ENCODE measurements at places on chromosomes 6 and 20.
A peak's percentile ranks its signal among the peaks of the same experiment; 100 is the strongest.

- DNase-seq, result peak; percentile 43
These were observed 42.6 kb downstream of the BMP7 start for GRCh38 chr20:57223648-57224489.

DNA sequence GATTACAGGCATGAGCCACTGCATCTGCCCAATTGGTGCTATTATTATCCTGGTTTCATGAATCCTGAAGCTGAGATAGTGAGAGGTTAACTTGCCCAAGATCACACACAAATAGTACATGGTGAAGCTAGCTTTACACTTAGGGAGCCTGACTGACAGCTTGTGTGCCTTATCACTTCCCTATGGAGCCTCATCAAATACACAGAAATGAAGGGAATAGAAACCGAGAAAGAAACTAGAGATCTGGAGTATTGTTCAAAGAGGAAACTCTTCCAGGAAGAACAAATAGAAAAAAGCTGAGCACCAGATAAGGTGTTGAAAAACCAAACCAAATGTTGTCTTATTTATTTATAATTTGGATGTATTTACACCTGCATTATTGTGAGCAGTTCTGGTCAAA lies 155.0 kb upstream of the CITED2 start:
- DNase-seq, result no peak

- no peak for DNase-seq
These were observed 2.5 kb downstream of the ZBTB46 start for GRCh38 chr20:63828545-63828944.

DNA sequence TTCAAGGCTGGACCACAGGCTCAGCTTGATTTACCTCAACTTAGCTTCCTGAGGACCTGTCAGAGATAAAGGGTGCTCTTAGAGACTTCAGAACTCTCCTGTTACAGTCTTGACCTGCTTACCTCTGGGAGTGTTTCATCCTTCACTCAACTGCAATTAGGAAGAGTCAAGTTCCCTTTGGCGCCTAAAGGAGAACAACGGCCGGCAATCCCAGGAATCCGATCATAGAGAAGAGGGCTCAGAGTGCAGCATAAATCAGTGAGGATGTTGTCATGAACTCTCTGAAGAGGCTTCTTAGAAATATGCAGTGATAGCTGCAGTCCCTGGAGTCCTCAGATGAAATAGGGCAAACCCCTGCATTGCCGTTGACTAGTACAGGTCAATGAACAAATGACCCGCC lies 36.4 kb downstream of the LYRM2 start:
- no peak for DNase-seq

DNA sequence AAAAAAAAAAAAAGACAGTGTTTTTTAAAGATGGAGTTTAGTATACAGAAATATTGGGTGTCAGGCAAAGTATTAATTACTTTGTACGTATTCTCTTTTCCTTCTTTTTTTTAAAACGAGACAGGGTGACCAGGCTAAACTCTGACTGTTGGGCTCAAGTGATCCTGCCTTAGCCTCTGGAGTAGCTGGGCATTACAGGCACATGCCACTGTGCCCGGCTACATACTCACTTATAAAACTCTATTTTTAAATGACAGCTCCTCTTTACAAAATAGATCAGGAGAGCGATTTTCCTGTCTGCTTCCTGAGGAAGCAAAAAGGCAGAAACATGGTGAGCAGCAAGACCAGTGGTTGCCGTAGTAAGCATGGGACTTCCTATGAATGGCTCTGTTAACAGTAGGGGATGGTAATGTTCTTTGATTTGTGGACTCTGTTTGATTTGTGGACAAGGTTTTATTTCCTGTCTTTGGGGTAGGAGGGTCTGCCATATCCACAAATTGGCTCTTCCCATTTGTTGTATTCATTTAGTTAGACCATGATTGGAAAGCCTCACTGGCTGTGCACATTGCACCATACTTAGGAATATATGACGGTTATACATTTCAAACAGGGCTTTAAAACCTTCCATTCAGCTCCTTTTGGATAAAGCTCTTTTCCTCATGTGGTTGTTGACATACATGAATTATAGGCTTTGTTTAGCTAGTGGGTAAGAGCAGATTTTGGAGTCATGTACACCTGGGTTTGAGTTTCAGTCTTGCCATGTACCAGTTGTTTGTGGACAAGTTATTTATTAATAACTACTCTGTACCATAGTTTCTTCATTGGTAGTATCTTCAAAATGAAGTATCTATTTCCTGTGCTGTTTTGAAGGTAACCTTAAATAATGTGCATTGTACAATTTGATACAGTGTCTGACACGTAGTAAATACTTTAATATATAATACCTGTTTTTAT lies 45.1 kb downstream of the PTPRA start:
- no peak for DNase-seq

GRCh38 chr6:85494547-85495536 lies 45.0 kb downstream of the NT5E start:
- peak; percentile 52 for DNase-seq

GRCh38 chr6:1584996-1585668 lies 24.6 kb upstream of the FOXC1 start:
- no peak for DNase-seq

GRCh38 chr20:15862178-15862577 lies 711.1 kb downstream of the KIF16B start:
- no peak for DNase-seq

GRCh38 chr20:57476641-57477461 lies 48.1 kb downstream of the CTCFL start:
- no peak for DNase-seq

GRCh38 chr6:28303570-28303969 lies 22.2 kb downstream of the PGBD1 start:
- no peak for DNase-seq

GRCh38 chr20:5886788-5887187 lies 63.5 kb downstream of the TRMT6 start:
- peak; percentile 11 for DNase-seq

DNA sequence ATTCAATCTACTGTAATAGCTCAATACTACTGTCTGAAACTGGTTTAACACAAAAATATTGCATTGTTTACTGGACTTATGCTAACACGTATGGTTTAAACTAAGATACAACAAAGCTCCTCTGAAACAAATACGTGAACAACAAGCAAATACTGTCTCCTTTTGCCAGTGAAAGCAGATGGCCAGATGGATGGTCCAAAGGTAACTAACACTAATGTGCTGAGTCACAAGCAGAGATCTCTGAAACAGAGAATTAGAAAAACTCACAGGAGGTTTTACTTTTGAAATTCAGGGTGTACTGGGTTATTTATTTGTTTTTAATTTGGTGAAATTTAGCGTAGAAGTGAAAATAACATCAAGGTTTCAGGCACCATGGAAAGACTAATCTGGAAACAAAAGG lies 124.3 kb upstream of the SOX4 start:
- DNase-seq, result no peak

GRCh38 chr6:108621117-108621516 lies 60.4 kb downstream of the FOXO3 start:
- DNase-seq, result peak; percentile 81

GRCh38 chr6:129954749-129955431 lies 63.5 kb upstream of the L3MBTL3 start:
- peak; percentile 59 for DNase-seq

GRCh38 chr6:53335224-53335994 lies 13.3 kb downstream of the ELOVL5 start:
- peak; percentile 14 for DNase-seq

DNA sequence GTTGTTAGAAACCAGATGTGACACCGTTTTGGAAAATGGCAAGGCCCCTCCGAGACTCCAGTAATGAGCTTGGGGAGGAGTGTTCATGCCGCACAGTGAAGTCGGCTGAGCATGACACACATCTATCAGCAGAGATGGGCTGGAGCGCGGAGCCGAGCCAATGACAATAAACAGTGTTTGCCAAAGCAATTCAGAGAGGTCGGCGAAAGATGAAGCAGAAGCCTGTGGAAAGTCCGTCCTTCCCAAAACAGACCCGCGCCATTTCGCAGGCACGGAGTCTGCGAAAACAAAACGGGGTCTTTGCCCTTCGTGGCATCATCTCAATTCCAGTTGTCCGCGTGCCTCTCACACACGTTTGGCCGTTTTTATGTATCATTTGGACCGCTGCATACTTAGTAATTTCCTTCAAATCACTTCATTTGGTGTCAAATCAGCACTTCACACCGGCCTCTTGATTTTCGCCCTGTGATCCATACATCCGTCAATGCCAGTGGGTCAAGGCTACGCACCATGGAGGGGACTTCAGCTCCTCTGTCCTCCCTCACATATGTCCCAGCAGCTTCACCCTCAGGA lies 71.3 kb downstream of the SULF2 start:
- no peak for DNase-seq

DNA sequence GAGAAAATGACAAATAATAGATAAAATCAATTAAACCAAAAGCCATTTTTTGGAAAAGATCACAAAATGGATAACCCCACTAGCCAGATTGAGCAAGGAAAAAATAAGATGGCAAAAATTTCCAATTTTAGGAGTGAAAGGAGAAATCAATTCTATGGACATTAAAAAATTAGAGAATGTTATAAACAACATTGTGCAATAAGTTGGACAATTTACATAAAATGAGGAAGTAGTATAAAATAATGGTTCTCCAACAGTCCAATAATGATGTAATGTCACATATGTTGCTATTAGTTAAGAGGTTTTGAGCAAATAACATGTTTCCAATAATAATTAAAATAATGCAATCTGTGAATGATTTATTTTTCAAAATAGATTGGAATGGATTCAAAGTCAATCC lies 3.1 kb upstream of the SNAP91 start:
- no peak for DNase-seq

- DNase-seq, result no peak
These were observed 891 bp upstream of the POU3F2 start for GRCh38 chr6:98833307-98834059.

- DNase-seq, result no peak
These were observed 485.5 kb downstream of the CD109 start for GRCh38 chr6:74181471-74181870.

DNA sequence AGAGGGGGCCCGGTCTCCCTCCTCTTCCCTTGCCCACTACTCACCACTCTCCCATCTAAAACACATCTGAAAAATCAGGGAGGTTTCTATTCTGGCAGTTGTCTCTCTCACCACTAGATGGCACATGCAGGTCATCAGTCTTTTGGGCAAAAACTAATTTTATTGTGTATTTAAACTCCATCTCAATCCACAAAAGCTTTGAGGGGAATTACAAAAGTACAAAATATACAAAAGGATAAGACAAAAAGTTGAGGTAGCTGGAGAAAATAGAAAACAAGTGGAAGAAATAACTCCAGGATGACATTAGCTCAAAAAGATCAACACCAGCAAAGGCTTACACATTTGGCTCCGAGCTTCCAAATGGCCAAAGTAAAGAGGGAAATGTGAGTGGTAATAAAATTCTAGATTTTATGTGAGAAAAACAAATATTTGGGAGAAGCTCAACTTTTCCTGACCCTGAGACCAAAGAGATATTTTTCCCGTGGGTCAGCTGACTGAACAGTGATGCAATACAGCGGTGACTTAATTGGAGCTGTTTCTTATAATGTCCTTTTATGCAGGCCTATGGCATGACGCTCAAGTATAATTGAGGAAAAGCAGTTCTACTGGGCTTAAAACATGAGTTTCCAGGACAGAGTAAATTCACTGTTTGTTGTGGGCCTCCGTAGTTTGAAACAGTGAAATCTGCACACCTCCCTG lies 79.8 kb upstream of the CHD6 start:
- DNase-seq, result peak; percentile 14

DNA sequence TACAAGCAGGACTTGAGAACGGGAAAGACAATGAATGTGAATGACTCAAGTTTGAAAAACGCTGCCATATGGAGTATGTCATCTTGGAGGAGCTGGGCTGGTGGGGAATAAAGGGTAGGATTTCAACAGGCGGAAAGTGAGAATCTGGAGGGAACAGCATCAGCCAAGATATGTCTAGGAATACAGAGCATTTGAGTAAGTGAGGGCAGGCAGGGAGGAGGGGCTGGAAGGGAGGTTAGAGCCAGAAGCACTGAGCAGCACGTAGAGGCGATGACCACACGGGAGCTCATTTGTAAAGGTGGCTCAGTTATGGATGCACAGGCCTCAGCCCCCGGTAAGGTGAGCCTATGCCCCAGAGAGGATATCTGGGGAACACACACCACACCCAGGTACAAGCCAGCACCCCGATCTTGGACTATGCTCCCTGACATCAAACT lies 115.1 kb downstream of the ZMYND8 start:
- DNase-seq, result no peak

- peak; percentile 49 for DNase-seq
These were observed 1.5 kb downstream of the VARS2 start for GRCh38 chr6:30915591-30915946.

DNA sequence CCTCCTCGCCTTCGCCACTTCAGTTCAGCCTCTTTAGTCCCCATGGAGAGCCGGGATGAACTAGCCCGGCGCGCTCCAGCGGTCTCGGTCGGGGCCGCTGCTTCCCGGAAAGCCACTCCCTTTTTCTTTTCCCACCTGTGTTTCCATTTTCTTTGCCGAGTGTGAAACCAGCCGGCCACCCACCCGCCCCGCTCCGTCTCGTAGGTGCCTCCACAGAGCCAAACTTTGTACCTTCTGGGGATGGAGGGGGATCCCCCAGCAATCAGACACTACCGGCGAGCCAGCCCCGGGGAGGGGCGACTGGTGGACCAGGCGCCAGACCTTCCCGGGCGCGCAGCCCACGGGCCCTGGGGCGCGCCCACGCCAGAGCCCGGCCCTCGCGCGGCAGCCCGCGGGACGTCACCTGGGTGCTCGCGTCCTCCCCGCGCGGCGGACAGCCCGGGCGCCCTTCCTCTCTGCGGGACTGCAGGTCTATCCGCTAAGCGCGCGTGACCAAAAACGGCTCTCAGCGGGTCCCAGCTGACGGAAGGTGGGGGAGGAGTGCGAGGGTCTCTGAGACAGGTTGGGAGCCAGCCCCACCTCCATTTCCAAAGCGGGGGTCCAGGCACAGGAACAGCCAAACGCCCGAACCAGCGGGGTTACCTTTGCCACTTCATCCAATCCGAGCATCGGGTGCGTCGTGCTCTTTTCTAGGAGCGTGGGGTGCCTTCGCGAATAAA lies at the start of gene MCHR2:
Gene MCHR2 (minus strand): TSS at position 691 of the 719 bp plus-strand sequence. CDS start 38,076 bp downstream, outside the sequence.
- DNase-seq, result no peak

- no peak for DNase-seq
These were observed 146.2 kb downstream of the MMS22L start for GRCh38 chr6:97136626-97137358.

DNA sequence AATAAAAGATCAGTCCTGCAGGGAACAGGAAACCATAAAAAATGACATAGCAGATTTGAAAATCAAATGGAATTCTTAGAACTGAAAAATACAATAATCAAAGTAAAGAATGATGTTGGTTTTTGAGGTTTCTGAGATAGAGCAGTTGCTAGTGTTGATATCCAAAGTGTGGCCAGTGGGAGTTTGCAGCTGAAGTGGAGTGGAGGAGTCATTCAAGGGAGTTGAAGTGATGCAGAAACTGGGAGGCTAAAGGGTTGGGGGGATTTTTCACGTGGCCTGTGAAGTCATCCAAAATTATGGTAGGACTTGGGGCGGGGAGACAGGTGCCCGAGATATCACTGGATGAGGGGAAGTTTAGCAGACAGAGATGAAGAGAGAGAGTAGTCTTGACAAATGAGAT lies 123.6 kb downstream of the CDC5L start:
- no peak for DNase-seq

- peak; percentile 28 for DNase-seq
These were observed 45.5 kb upstream of the SUPT3H start for GRCh38 chr6:45423111-45423823.

GRCh38 chr20:35572838-35573237 lies 31.0 kb downstream of the ERGIC3 start:
- DNase-seq, result no peak

Data from mammary epithelial cell (primary cell).